Suprapubic skin (tissue), 4 donors: ENCODE measurements at places on chromosomes 5 and 9. TPM values are rescaled to one million over a fixed set of nuclear protein-coding genes. Genes with fewer than 3 reads are reported as not detected.
A peak's percentile ranks its signal among the peaks of the same experiment; 100 is the strongest.

DNA sequence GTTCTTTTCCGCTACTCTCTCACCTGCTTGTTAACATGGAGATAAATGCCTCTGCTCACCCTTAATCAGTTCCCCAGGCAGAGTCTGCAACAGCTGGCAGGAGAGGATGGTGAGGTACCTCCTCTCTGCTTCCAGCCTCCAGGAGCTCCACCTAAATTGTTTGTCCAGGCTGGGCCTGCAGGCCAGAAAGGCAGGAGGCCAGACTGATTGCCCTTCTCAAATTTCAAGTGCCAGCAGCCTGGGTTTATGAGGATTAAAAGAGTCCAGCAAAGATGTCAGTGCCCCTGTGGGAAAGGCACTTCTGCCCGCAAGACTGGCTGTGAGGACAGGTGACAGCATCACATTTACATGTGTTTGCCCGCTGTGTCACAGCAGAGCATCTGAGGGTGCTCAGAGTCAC is 19.8 kb downstream of the CORO2A start:
- DNase-seq, result no peak
- H3K36me3 ChIP-seq, result no peaks in the 10 kb centered on the region
- no peak overlapping the region for H3K4me3 ChIP-seq
- no peak overlapping the region for H3K27ac ChIP-seq
- H3K27me3 ChIP-seq, result no peaks in the 10 kb centered on the region

DNA sequence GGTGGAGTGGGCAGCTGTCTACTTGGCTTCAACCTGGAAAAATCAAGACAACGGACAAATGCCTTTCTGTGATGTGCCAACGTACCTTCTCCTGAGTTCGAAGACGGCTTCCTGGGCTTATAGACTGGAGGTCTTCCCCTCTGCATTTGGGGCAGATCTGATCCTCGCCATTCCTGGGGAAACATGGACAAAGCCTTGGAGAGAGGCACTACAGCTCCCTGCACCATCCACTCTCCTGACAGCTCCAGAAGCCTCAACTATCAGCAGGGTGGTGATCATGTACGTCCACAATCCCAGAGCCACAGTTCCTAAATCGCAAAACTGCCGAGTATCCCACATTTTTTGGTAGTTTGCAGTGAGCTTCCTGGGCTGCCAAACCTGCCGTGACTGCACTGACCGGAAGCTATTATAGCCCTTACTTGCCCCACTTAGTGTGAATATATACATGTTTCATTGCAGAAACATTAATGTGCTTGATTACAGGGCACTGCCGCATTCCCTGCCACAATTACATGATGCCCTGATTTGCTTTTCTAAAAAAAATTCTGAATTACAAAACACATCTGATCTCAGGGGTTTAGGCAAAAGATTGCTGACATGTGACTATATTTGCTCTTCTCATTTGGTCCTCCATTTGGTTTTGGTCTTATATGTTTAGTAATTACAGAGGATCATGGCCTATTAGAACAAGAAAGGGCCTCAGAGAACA is 2.8 kb downstream of the TRAF1 start:
- no peaks in the 10 kb centered on the region for H3K27me3 ChIP-seq
- H3K36me3 ChIP-seq, result no peaks in the 10 kb centered on the region
- DNase-seq, result peak; percentile 21
- no peak overlapping the region for H3K4me3 ChIP-seq

DNA sequence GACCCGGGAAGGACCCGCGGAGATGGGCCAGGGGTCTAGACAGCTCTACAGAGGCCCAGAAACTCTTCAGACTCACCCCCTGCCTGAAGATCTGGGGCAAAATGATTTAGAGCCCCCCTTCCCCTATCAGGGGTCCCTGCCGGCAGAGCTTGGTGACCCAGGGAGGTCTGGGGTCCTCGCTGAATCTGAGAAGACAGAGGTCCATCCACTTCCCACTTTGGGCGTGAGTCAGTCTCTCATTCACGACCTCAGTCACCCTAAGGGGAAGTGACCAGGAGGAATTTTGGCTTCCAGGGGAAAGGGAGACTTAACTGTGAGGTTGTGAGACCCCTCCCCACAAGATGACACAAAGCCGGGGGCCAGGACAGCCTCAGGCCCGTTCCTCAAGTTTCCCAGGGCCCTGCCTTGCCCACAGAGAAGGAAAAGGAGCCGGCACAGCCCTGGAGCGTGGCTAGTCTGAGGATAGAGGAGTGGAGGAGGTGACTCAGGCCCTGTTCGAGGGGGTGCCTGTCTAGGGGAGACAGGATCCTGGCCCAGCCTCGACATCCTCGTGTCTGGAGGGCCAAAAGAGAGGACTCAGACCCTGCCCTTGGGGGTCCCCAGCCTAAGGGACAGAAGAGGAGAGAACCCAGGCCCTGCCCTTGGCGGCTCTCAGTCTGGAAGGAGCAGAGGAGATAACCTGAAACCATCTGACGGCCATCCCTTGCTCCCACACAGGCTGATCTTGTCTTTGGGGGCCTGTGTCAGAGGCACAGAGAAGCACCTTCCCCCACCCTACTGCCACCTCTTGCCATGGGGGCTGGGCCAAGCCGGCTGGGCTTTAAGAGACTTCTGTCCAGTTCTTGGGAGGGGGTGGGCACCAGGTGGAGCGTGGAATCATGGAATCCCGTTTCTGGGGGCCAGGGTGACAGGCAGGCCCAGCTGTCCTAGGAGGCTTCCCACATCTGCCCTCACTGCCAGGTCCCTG is 889 bp downstream of the PDLIM4 start:
- peaks cover 84% of the 10 kb centered on the region for H3K4me1 ChIP-seq
- peak overlapping the region; percentile 91 for H3K27ac ChIP-seq
- peaks cover 10% of the 10 kb centered on the region for H3K36me3 ChIP-seq
- H3K4me3 ChIP-seq, result peak overlapping the region; percentile 60
- H3K27me3 ChIP-seq, result no peaks in the 10 kb centered on the region
- DNase-seq, result peak; percentile 78

DNA sequence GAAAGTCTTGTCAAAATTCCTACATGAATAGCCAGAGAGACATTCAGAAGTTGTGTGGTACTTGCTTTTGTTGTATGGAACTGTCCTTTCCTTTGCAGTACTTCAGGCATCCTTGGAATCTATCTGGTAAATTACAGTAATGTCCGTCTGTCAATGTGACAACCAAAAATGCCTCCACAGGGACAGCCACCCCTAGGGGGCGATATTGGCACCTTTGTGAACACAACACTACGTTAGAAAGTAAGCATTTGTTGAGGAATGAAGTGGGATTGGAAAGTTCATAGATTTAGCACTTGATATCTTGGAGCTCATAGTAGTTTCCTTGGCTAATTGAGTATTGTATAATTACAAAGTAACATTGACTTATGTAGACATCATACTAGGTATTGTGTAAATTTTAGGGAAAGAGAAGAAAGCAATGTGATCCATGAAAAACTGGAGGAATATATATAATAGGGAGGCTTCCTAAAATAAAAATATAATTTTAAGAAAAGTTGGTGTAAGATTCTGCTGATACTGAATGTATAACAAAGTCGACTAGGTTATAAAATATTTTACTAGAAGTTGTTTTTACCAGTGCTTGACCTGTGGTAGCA is 32.7 kb downstream of the TMEFF1 start:
- DNase-seq, result no peak
- H3K27ac ChIP-seq, result no peak overlapping the region
- H3K36me3 ChIP-seq, result no peaks in the 10 kb centered on the region
- no peaks in the 10 kb centered on the region for H3K27me3 ChIP-seq

NUTM2F gene
- total RNA-seq, result not detected
